Upper lobe of left lung (tissue), 6 donors: ENCODE measurements at places on chromosomes 12 and 14. TPM values are rescaled to one million over a fixed set of nuclear protein-coding genes. Genes with fewer than 3 reads are reported as not detected.

GRCh38 chr12:70242695-70243509, at the start of gene CNOT2:
Gene CNOT2 (plus strand): TSS chr12:70243433. CDS start chr12:70278227, 34,794 bp downstream.
- peak within 1 kb of the TSS; percentile 74 for H3K4me3 ChIP-seq
- H3K36me3 ChIP-seq: peaks cover 4% of the 10 kb centered on the region
- peaks cover 54% of the 10 kb centered on the region for H3K4me1 ChIP-seq
- peak; percentile 94 for DNase-seq

DNA sequence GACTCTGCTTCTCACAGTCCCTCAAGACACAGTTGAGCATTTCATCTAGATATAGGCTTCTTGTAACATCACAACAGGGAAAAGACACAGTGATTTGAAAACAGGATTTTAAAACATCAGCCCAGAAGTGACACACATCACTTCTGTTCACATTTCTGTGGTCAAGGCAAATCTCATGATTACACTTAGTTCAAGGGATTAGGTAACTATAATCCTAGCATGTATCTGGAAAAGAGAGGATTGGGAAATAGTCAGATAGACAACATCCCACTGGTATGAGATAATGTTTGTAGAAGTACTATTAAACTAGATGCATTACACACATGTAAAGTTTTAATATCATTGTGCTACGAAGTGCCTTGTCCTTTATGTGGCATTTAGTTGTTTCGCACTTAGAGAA, 252.6 kb upstream of the PRKD1 start:
- no peaks in the 10 kb centered on the region for H3K4me1 ChIP-seq
- no peak overlapping the region for H3K4me3 ChIP-seq
- no peaks in the 10 kb centered on the region for H3K27me3 ChIP-seq

DNA sequence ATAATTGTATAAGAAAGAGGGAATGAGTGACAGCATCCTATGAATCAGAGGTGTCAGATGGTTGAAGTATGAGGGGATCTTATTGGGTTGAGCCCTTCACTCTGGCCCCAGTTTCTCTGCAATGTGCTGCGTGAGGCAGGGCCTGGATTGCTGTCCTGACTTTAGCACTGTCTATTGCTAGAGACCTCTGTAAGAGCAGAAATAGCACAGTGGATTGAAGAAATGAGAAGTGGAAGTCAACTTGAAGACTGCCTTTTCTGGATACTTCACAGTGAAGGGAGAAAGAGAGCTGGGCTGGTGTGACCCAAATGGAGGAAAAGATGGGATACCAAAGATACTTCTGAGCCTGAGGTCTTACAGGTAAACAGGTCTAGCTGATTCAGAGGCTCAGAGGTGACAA, 5.8 kb downstream of the ASCL4 start:
- no peaks in the 10 kb centered on the region for H3K36me3 ChIP-seq
- H3K4me3 ChIP-seq: no peak overlapping the region
- H3K27ac ChIP-seq: no peak overlapping the region

DNA sequence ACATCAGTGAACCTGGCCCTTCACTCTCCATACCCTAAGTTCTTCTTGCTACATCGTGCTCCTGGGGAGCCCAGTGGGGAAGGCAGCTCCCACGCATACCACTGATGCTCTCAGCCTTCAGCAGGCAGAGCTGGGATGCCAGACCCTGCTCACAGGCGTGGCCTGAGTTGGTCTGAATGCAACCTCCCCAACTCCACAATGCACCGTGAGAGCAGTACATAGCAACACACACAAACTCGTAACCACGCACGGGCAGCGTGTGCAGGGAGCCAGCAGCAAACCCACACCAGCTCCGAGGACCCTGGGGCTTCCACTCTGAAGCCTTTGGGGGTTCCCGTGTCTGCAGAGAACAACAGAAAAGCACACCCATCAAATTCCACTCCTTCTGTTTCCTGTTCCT, 37.3 kb downstream of the ANO2 start:
- H3K27me3 ChIP-seq: no peaks in the 10 kb centered on the region
- H3K27ac ChIP-seq: no peak overlapping the region
- no peaks in the 10 kb centered on the region for H3K36me3 ChIP-seq

DNA sequence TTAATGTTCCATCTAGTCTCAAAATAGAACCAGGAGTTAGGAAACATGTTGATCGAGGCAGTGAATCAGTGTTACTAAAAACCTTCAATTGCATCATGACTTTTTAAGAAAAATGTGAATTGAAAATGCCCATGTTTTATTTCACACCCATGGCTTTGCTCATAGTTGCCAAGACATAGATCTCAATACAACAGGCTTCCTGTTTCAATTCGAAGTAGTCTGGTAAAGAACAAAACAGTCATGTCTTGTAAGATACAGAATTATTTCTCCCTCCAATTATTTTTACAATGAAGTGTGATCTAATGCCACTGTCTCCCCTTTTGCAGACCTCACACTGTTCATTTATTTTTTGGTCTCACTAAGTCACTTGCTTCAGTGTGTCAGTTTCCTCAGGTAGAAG, 44.6 kb upstream of the FAR2 start:
- H3K27me3 ChIP-seq: no peaks in the 10 kb centered on the region
- no peaks in the 10 kb centered on the region for H3K4me1 ChIP-seq
- no peak for DNase-seq
- peak overlapping the region; percentile 10 for H3K27ac ChIP-seq

DNA sequence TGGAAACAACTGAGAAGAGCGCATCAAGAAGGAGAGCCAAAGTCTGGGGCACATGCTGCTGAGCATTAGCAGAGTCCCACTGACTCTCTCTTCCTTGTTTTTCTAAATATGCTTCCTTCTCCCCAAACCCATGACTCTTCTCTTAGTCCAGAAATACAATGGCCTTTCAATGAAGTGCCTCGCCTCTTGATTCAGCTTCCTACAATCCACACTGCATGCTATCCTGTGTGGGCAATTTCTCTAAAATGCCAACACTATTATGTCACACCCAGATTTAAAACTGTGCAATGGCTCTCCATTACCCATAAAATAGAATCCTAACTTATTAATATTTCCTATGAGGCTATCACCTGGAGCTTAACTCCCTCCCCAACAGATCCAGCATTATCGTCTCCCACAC, 198.6 kb downstream of the RPAP3 start:
- H3K27ac ChIP-seq: no peak overlapping the region
- H3K27me3 ChIP-seq: no peaks in the 10 kb centered on the region
- no peak for DNase-seq
- no peaks in the 10 kb centered on the region for H3K36me3 ChIP-seq
- peaks cover 8% of the 10 kb centered on the region for H3K4me1 ChIP-seq

- H3K4me3 ChIP-seq: no peak overlapping the region
- H3K36me3 ChIP-seq: peaks cover 13% of the 10 kb centered on the region
- DNase-seq: peak; percentile 51
Observed at GRCh38 chr12:11839091-11839641, 189.7 kb downstream of the ETV6 start.

GRCh38 chr14:22492622-22493542, 96.1 kb downstream of the DAD1 start:
- no peak overlapping the region for H3K4me3 ChIP-seq
- DNase-seq: no peak
- no peak overlapping the region for H3K27ac ChIP-seq
- no peaks in the 10 kb centered on the region for H3K4me1 ChIP-seq
- H3K36me3 ChIP-seq: no peaks in the 10 kb centered on the region

DNA sequence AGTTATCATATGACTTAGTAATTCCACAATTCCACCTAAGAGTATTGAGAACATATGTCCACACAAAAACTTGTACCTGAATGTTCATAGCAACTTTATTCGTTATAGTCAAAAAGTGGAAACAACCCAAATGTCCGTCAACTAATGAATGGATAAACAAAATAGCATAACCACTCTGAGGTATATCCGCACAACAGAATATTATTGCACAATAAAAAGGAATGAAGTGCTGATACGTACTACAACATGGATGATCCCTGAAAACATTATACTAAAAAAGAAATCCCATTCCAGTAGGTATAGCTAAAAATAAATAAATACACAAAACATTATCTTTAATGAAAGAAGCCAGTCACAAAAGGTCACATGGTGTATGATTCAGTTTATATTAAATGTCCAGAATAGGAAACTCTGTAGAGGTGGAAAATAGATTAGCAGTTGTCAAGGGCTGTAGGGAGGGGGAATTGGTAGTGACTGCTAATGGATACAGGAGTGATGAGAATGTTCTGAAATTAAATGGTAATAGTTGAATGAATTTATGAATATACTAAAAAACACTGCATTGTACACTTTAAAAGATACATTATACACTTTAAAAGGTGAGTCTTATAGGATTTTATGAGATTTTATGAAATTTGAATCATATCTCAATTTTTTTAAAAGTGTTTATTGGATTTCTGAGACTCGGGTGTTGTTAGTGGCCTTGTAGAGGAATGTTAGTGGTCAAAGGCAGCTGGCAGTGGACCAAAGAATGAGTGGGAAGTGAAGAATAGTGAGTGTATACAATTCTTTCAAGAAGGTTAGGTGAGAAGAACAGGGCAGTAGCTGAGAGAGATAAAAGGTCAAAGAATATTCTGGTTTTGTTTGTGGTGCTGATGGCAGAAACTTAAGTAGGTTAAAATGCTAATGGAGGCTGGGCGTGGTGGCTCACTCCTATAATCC, 36.3 kb upstream of the BAZ1A start:
- no peaks in the 10 kb centered on the region for H3K27me3 ChIP-seq
- no peaks in the 10 kb centered on the region for H3K36me3 ChIP-seq
- H3K4me1 ChIP-seq: no peaks in the 10 kb centered on the region
- no peak overlapping the region for H3K4me3 ChIP-seq

DNA sequence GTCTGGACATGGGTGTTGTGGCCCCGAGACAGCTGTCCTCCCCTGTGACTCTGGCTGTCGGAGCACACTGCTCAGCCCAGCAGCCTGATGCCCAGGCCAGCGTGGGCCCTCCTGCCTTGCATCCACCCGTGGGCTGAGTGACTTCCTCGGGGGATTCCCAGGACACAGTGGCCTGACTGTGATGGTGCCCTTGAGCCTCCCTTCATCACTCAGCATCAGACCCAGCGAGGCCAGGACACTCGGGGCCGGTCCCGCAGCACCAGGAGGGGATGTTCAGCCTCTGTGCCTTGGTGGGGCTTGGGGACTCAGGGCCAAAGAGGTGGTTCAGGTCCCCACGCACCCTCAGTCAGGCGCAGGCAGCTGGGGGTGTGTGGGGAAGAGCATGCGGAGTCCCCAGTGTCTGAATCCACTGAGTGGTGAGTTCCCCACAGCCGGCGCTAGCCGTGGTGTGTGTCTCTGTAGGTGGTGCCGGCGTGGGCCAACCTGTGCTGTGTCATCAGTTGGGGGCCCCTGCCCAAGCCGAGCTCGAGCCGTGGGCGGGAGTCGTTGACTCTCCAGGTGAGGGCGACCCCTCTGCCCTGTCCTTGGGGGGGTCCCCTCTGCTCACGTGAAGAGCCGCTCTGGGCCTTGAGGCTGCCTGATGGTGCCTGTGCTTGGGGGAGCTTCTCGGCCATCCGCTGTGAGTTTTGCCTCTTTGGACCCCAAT, 185.8 kb downstream of the ADGRD1 start:
- H3K27me3 ChIP-seq: no peaks in the 10 kb centered on the region
- peak; percentile 76 for DNase-seq
- no peak overlapping the region for H3K27ac ChIP-seq
- peaks cover 38% of the 10 kb centered on the region for H3K36me3 ChIP-seq

DNA sequence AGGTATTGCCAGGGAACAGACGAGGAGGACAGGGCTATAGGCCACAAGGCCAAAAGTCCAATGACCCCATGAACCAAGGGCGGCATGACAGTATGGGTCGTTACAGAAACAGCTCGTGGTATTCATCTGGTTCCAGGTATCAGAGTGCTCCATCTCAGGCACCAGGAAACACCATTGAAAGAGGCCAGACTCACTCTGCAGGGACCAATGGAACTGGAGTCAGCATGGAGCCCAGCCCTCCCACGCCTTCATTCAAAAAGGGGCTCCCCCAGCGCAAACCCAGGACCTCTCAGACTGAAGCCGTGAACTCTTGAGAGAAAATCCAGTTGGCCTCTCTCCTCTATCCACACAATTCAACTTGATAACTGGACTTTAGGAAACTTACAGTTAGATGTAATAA, 12.9 kb upstream of the KCNH3 start:
- H3K36me3 ChIP-seq: no peaks in the 10 kb centered on the region
- H3K4me3 ChIP-seq: no peak overlapping the region
- no peak for DNase-seq
- H3K27me3 ChIP-seq: no peaks in the 10 kb centered on the region
- H3K4me1 ChIP-seq: no peaks in the 10 kb centered on the region
- H3K27ac ChIP-seq: no peak overlapping the region

DNA sequence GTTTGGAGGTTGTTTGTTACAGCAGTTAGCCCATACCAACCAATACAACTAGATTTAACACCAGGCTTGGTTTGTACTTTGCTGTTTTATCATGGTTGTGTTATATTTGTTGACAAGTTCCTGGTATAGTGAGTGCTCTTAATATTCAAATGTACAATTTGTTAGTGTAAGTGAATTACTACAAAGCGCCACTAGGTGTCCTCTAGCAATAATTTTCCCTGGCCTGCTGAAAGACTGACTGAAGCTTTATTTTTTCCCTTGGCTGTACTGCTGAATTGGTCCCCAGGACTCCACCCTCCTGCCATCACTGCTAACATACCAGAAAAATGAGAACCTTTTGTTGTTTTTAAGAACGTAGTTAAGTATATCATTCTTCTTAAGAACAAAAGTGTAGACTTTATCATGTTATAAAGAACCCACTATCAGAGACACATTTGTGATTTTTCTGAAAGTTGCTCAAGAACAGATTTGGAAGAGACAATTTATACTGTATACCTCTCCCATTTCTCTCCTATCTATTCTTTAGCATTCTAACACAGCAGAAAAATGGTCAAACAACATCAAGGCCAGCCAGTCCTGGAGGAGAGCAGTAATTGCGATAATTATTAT, 75.3 kb upstream of the FAR2 start:
- H3K36me3 ChIP-seq: no peaks in the 10 kb centered on the region
- H3K27me3 ChIP-seq: no peaks in the 10 kb centered on the region
- no peaks in the 10 kb centered on the region for H3K4me1 ChIP-seq
- H3K27ac ChIP-seq: no peak overlapping the region
- H3K4me3 ChIP-seq: no peak overlapping the region

- no peak overlapping the region for H3K27ac ChIP-seq
- no peaks in the 10 kb centered on the region for H3K4me1 ChIP-seq
- H3K36me3 ChIP-seq: no peaks in the 10 kb centered on the region
Observed at GRCh38 chr14:62015945-62016344, 253.7 kb downstream of the SNAPC1 start.

GRCh38 chr12:93348575-93349435, 28.9 kb upstream of the NUDT4 start:
- no peak overlapping the region for H3K4me3 ChIP-seq
- H3K27ac ChIP-seq: no peak overlapping the region
- H3K36me3 ChIP-seq: no peaks in the 10 kb centered on the region
- H3K4me1 ChIP-seq: no peaks in the 10 kb centered on the region

- H3K27ac ChIP-seq: no peak overlapping the region
- H3K27me3 ChIP-seq: no peaks in the 10 kb centered on the region
- DNase-seq: no peak
- H3K36me3 ChIP-seq: peaks cover 43% of the 10 kb centered on the region
Observed at GRCh38 chr14:76168531-76168930, 16.8 kb downstream of the GPATCH2L start.

The PROX2 gene
- total RNA-seq: not detected

The KRT75 gene
- total RNA-seq: not detected

The KRT6C gene
- not detected for total RNA-seq

The LACRT gene
- total RNA-seq: not detected

The FLVCR2 gene
- 38.8 TPM for total RNA-seq

The PELI2 gene
- total RNA-seq: 21.0 TPM

The KRT74 gene
- total RNA-seq: not detected

The SSPN gene
- 38.8 TPM for total RNA-seq

The SOAT2 gene
- total RNA-seq: not detected

The DPPA3 gene
- total RNA-seq: not detected

The SSTR1 gene
- total RNA-seq: under 0.01 TPM

The GAS2L3 gene
- 6.8 TPM for total RNA-seq
